Stimulated activated CD8-positive, alpha-beta memory T cell treated with anti-CD3 and anti-CD28 coated beads, Interleukin-7, amount 100 ng/mL, for 1 hour (primary cell): ENCODE measurements at places on chromosomes 3 and 15.

- DNase-seq: no peak
These were observed 239.3 kb downstream of the FEZF2 start for GRCh38 chr3:62134061-62134496.

GRCh38 chr3:27684302-27684701 is 37.8 kb downstream of the EOMES start:
- no peak for DNase-seq

DNA sequence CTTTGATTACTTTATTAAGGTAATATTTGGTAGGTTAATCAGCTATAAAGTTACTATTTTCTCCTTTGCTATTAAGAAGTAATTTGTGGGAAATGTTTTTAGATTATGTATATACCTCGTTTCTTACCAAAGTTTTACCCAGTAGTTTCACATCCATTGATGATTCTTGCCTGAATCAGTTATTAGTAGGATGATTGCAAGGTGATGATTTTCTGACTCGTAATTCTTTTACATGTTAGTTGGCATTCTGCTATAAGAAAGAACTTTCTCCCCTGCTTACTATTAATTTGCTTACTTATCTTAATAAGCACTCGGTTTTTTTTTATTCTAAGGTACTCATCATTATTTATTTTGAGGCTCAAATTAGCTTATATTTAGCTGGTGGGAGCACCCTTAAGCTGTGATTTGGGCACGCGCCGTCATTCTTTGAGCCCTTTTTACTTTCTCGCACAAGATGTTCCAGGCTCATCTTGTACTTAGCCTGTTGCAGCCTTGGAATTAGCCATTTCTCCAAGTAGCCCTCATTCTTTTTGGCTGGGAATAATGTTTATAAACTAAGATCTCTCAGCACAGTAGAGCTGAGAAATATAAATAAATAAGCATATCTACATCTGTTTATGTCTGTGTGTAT is 15.3 kb downstream of the USP3 start:
- DNase-seq: no peak

- no peak for DNase-seq
These were observed 131.4 kb downstream of the ATP1B3 start for GRCh38 chr3:142007710-142008399.

- no peak for DNase-seq
These were observed 366.1 kb upstream of the ZNF385D start for GRCh38 chr3:22117091-22117490.

DNA sequence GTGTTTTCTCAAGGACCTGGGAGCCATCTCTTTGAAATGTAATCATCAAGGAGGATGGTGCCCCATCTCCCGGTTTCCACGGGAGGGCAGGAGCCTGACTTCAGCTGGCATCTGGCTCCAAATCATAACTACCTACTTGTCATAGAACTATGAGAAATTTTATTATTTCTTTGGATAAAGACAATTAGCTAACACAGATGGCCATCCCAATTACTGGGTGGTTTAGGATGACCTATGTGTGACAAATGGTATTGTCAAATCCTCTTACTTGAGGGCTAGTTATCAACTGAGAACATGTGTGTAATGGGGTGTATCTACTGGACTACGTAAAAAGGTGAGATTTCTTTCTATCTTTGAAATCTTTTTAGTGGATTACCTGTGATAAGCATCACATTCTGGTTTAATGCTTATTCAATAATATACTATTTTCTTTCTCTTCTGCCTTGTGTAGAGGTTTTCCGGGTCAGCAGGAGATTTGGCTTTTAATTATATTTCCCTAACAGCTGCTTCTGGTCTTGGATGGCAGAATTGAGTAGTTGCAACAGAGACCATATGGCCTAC is 15.3 kb upstream of the PARP14 start:
- no peak for DNase-seq

DNA sequence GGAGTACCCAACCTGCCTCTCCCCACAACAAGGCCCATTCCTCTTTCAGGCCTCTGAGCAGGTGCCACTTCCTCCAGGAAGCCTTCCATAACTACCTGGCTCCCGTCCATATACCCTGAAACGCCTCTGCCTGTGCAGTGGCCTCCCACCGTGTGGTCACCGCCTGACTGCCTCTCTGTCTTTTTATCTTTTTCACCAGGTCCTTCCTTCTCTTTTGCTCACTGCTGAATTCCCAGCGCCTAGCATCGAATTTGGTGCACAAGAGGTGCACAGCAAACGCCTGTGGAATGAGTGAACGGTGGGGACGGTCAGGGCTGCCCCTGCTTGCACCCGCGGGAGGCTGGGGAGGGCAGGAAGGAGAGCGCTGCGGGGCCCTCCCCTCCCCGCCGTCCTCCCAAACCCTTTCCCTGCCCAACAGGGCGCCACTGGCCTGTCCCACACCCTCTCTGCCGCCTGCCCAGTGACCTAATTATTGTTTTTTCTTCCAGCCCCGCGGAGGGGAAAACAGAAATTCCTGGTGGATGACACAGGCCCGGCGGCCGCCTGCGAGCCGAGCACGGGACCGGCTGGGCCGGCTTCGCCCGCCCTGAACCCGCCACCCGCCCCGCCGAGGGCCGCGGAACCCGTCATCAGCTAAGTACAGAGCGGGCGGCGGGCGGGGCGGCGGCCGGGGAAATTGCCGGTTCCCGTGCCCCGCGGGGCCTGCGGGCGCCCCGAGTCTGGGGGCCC is 140.1 kb downstream of the SMAD6 start:
- no peak for DNase-seq

GRCh38 chr15:94004697-94005096 is 226.7 kb upstream of the MCTP2 start:
- no peak for DNase-seq

- no peak for DNase-seq
These were observed 353.0 kb downstream of the MAGI1 start for GRCh38 chr3:65685621-65686235.

DNA sequence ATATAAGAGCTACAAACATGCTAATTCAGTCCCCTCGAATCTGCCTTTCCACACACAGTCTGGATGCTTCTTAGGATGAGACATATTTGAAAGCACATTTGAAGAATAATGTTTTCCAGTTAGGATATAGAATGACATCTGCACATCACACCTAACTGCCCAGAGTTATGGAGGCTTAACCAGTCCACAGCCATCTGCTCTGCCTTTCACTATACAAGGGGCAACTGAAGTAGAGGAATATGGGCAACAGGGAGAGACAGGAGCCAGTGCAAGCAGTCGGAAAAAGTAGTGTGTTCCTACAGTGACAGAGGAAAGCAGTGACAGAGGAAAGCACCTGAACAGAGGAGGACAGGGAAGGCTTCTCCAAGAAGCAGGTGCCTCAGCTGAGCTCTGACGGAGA is 79.0 kb upstream of the CLDN18 start:
- DNase-seq: no peak

DNA sequence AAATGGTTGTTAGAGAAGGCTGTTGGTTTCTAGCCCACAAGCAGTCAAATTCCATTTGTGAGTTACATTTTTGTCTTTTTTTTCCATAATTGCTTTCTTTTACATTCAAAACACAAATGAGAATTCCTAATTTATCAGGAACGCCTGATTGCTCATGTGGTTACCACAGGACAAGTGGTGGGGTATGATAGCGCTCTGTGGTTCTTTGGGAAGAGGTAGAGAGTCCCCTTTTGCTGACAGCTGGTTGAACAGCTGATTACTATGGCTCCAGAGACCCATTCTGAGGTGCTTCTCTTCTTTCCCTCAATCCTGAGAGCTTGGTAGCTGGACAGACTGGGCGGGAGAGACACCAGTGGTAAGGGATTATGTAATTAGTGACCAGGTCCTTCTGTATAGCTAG is 24.4 kb downstream of the CNOT10 start:
- no peak for DNase-seq

DNA sequence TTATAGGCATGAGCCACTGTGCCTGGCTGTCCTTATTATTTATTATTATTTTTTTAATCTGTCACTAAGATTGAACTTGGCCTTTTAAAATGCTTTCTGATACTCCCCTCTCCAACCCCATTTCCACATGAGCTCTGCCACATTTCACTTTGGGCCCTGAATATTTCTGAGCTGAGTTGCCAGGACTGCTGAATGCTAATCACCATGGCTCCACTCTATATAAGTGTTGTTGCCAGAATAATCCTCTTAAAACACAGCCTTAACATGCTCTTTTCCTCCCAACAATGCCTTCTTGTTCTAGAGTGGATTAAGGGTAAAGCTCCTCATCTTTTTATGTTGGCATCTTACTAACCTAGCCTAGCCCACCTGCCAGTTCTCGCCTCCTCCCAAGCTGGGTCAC is 124.4 kb downstream of the PDZRN3 start:
- no peak for DNase-seq

DNA sequence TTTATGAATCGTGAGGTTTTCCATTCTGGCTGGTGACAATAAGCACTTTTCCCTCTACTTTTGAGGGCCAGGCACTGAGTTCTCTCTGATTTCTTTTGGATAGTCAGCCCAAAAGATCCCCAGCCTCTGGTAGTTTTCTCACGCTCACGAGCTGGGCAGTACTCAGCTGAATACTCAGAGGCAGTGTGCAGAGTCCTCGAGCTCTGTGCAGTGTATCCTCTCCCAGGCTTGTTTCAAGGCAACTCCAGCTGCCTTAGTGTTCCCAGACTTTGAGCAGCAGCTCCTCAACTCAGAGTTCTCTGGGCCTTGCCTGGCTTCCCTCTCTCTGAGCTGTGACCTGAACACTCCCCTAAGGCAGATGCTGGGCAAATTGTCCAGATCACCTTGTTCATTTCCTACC is 59.1 kb upstream of the IQSEC1 start:
- DNase-seq: no peak

DNA sequence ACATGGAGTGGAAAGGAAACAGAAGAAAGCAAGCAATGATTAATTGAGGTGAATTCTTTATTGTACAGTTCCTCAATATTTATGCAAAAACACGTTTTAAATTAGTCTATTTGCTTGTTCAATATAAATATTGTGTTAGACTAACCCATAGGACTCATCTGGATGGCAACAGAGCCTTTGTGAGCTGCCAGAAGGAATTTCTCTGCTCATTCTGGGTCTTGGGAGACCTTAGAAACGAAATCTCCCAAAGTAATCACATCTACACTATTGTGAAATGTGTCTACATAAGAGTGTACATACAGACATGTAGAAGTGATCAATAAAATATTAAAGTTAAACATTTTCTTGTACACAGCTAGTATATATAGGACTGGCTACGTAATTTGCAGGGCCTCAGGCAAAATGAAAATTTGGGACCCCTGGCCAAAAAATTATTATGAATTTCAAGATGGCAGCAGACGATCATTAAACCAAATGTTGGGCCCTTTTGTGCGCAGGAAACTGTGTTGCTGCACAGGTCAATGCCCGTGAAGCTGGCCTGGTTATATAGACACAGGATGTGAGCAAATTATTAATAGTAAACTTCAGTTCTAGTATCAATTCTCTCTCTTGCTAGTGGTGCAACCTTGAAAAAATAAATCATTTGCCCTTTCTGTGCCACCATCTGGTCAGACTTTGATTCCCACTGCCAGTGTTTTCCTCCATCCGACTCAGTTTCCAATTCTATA is 83.3 kb downstream of the MINAR1 start:
- DNase-seq: no peak

GRCh38 chr15:60358935-60359682 is 38.7 kb downstream of the ANXA2 start:
- no peak for DNase-seq

- DNase-seq: no peak
These were observed 284.5 kb upstream of the MME start for GRCh38 chr3:154795582-154795981.

DNA sequence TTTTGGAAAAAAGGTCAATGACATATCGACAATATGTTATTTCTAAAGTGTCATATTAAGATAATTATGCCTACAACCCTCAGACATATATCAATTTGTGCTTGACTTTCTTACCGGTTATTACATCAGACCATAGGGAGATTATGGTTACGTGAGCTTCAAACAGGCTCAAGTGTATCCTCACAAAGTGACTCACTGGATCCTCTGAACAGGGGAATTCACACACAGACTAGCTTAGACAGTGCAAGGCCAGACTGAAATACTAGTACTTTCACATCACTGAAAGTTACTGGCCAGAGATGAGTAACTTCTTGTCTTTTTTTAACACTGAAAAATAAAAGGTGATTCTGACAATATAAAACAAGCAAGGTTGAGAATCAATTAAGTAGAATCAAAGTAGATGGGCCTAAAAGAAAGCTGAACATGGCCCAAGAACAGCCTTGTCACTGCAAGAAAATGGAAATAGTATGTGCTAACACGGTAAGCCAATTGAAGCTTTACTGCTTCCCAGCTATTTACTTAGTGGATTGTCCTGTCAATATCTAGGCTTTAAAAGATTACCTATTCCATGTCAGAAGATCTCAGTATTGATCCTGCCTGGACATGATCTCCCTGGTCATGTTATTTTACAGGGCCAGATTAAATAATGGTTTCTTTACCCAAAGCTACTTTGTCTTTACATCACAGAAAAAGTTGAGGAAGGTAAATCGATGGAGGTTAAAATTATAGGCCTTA is 848.6 kb downstream of the ROBO1 start:
- DNase-seq: no peak

DNA sequence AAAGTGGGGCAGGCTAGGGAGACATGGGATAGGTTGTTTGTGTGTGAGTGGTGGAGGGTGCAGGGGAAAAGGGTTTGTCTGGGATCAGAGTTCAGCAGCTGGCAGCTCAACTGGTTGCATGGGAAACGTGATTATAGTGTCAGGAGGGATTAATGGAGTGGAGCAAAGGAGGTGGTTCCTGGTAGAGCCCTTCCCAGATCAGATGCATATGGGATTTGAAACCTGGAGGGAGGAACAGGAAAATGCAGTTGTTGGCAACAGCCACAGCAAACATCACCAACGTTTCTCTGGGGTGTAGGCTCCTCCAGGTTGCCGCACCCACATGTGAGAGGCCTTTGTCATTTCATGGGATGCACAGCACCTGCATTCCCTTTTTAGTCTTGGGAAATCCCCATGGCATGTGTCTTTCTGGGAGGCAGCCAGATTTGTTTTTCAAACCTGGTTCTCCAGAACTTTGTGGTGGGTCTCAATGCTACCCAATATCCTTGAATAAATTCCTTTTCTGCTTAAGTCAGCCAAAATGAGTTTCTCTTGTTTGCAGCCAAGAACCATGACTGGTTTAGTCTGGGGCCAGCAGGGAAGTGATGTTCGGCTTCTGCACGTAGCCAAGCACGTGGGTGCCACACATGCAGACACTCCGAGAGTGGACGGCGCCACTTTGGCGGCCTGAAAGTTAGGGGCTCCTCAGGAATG is 61.3 kb downstream of the BDH1 start:
- no peak for DNase-seq

- no peak for DNase-seq
These were observed 1085.6 kb upstream of the CFAP20DC start for GRCh38 chr3:60135474-60135873.
